ENCODE measurements at places on chromosomes 7 and 10.
A peak's percentile ranks its signal among the peaks of the same experiment; 100 is the strongest.

- DNase-seq = no peak
Measured at GRCh38 chr7:30562498-30562897, 32.2 kb upstream of the GARS1 start.

DNA sequence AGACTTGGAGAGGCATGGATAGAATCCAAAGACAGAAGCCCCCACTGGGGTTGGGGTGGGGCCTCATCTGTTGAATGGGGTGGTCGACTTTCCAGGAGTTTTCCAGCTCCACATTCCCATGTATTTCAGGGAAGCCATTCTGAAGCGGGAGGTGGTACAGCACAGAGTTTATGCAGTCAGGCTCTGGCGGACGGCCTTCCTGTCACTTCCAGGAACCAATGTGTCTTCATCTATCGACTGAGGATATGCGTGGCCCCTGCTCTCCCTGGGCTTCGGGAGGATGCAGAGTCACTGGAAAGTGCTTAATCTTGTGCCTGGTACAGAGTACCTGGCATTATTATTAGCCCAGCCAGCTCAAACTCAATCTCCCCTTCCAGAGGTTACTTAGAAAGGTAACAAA, 26.3 kb downstream of the DOCK1 start:
- no peak for DNase-seq

- peak; percentile 33 for DNase-seq
Measured at GRCh38 chr10:96124230-96125141, 5.6 kb upstream of the ZNF518A start.

DNA sequence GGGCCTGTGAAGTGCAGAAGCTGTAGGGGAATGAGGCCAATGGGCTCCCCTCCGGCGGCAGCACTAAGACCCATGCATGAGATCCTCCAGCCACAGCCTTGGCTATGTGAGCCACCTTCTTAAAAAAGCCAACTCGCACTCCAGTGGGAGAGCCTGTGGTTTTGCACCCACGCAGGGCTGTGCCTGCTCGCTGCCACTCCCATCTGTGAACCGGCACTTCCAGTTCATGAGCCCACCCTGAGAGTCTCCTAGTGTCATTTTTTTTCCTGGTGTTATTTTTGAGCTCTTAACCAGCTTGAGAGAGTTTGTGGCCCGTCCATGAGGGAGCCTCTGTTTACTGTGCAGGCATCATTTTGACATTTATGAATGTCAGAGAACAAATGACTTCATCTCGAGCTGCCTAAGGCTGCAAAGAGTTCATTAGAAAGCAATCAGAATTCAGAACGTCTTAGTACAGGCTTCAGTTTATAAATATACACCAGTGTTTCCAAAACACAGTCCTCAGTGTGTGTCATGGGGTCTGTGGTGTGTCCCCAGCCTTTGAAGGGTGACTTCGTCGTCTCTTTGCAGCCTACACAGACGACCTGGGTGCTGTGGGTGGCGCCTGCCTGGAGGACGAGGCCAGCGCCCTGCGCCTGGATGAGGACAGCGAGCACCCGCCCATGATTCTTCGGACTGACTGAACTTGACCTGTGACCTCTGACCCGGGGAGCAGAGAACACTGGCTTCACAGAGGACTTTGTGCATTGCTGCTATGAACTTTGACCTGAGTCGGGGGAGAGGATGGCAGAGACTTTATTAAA, 40.4 kb downstream of the WIPI2 start:
- DNase-seq = no peak

GRCh38 chr7:137774793-137775201, 72.0 kb downstream of the DGKI start:
- DNase-seq = no peak

- DNase-seq = peak; percentile 63
Measured at GRCh38 chr7:96823274-96823673, 113.6 kb upstream of the SEM1 start.

DNA sequence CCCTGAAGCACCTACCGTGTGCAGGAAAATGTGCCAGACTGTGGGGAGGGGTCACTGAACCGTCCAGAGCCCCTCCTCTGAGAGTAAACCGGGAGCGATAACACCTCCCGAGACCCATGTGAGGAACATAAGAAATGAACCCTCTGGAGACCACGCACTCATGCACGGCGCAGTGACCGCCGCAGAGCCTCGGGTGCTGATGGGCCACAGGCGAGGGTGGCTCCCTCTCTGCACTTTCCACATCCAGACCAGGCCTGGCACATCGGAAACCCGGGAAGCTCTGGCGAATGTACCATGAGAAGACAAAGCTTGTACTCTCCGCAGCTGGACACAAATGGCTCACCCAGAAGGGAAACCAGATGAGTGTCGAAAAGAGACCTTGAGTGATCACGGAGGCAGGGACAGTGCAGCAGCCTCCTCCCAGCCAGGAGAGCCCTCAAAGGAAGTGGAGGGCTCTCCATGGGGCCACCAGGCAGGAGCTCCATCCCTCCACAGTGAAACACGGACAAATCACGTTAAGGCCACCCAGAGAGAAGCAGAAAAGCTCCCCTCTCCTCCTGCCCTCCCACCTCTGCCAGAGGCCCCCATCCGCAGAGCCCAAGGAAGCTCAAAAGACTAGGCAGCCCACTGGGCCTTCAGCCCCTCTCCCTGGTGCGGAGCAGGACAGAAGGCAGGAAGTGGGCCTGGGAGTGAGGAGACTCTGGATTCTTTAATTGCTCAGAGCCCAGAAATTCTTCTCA, 178.1 kb upstream of the PPP2R2D start:
- no peak for DNase-seq

- DNase-seq = peak; percentile 67
Measured at GRCh38 chr10:133307776-133308420, 774 bp downstream of the TUBGCP2 start.

- no peak for DNase-seq
Measured at GRCh38 chr7:17871815-17872533, 68.3 kb downstream of the SNX13 start.

DNA sequence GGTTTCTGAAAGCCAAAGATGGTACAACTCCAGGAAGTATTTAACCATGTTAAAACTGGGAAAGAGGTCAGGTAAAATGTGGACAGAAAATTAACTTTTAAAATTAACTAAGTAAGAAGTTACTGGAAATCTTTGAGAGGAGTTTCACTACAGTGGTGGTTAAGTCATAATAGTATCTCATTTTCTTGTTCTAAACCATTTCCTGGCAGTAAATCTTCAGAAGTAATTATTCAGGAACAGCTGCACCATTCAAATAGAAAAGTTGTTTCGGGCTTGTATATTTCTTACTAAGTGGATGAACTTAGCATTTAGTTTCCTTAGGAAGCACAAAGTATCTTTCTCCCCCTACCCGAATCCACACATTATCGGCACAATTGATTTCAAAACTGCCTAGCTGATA, 27.1 kb downstream of the COPG2 start:
- DNase-seq = no peak

DNA sequence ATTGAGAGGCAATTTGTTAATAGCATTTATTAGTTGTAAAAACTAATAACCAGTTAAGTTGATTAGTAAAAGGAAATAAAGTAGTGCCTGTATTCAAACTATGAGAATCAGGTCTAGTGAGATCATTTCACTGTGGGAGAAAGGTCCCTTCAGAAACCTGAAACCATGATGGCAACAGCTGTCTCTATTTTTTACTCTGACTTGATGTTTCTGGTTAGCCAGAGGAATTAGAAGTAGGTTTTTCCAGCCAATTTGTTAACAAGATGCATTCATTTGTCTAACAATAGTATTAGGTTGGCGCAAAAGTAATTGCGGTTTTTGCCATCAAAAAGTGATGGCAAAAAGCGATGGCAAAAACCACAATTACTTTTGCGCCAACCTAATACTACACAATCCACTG, 272.2 kb upstream of the YAE1 start:
- no peak for DNase-seq

DNA sequence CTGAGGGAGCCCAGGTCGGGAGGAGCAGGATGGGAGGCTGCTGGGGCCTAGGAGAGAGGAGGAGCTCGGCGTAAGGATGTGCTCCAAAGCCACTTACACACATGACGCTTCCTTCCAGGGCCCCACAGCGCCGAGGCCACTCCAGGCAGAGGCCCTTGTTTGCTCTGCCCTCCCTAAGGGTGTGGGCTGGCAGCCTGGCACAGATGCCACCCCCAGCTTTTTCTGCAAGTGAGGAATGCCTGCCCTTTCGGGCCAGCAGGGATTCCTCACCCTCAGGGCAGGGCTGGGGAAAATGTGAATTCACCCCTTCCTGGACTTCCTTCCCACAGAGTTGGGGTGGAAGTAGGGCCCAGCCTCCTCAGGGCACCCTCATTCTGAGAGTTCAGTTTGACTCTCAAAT, 5.6 kb upstream of the AQP1 start:
- DNase-seq = no peak

- no peak for DNase-seq
Measured at GRCh38 chr10:32149252-32149955, 93.2 kb upstream of the KIF5B start.

- no peak for DNase-seq
Measured at GRCh38 chr10:87767253-87767652, 50.8 kb downstream of the ATAD1 start.

- no peak for DNase-seq
Measured at GRCh38 chr7:146479040-146479439, 362.4 kb downstream of the CNTNAP2 start.

DNA sequence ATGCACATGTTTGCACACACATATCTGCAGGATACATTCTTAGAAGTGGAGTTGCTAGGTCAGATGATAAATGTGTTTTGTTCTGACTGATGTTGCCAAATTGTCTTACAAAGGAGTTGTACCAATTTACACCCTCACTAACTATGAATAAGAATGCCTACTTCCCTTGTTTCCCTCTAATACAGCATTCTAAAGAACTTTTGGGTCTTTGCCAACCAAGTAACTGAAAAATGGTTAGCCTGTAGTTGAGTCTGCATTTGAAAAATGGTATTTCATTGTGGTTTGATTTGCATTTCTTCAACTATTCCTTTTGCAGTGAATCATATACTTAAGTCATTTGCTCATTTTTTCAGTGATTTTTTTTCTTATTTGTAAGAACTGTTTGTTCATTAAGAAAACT, 48.4 kb downstream of the TMEM26 start:
- DNase-seq = no peak

DNA sequence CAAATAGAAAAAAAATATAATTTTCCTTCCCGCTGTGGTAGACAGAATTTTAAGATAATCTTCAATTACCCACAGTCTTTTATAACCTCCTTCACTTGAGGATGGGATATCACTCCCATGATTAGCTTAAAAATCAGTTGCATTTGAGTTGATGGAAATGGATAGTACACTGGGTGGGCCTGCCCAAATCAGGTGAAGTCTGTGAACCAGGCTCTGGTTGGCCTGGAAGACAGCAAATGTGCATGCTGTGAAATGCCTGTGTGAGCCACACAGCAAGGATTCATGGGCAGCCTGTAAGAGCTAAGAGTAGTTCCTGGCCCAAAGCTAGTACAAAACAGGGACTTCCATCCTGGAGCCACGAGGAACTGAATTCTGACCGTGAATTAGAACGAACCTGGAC, 548.0 kb downstream of the CALN1 start:
- no peak for DNase-seq

GRCh38 chr10:125811251-125811650, 11.8 kb downstream of the UROS start:
- DNase-seq = no peak

DNA sequence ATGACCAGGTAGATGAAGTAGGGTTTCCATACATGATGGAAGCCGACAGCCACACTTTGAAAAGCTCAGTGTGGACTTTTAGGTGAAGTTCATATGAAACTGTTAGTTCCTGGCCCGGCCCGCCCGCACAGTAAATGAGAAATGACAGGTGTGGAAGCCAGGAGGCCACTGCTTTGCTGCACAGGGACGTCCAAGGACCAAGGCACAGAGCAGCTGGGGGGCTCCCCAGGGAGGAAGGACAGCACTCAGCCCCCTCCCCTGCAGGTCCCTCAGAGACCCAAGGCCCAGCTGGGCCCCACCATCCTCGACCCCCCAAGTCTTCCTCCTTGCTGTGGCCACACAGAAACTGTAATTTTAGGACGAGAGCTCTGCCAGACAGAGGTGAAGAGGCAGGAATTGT, 219.2 kb downstream of the PTPRN2 start:
- DNase-seq = no peak

DNA sequence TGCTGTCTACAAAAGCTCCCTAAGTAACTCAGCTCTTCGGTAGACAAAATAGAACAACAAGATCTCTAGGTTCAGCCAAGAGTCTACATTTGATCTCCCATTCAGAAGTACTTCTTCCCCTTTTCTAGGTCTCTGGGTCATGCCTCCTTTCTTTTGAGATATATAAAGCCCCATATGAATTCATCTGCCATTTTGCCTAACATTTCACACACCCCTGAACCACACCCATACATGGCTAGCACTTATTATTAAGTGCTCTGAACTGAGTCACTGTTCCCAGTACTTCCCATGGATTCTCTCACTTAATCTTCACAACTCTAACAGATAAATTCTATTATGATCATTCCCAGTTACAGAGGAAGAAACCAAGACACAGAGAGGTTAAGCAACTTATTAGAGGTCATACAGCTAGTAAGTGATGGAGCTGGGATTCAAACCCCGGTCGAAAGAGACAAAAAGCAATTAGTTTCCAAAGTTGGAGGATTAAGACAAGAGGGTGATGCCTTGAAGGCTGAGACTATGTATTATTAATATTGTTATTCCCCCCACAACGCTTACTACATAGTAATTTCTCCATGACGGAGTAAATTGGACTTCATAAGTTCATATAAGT, 17.3 kb downstream of the MYOF start:
- DNase-seq = no peak

DNA sequence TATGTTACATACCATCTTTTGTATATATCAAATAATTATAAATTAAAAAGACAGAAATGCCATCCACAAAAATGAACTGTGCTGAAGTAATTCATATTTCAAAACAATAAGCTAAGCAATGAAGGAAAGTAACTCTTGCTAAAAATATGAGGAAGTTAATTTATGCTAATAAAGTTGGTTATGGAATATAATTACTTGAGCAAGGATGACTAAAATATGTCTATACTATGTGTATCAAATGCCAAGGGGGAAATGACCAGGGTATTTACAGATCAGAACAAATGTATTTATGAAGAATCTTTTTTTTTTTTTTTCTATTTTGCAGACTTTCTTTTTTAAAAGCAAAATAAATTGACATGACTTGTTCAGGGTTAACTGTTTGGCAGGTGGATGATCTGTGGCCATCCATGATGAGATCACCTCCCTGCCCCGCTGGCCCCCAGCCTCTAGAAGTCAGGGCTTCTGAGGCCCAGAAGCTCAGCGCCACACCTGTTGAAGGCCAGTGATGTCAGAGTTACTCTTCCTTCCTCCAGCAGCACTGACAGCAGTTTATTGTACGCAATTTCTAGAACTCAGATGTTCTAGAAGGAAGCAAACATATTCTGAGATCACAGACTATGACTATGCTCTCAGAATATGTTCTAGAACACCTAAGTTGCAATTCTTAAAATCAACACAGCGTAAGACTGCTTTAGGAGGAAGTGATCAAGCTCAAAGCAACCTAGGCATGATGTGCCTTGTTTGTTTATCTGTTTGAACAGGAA, 196.1 kb upstream of the KLF14 start:
- no peak for DNase-seq

- no peak for DNase-seq
Measured at GRCh38 chr10:124652701-124653100, 91.5 kb downstream of the FAM53B start.

- DNase-seq = no peak
Measured at GRCh38 chr10:80767963-80768362, 230.3 kb downstream of the SH2D4B start.

Data from NCI-H526 (cell line).